Muscle of leg (tissue), 16 donors: ENCODE measurements at places on chromosomes 4 and X. TPM values are rescaled to one million over a fixed set of nuclear protein-coding genes. Genes with fewer than 3 reads are reported as not detected.

The VCX3A gene
- total RNA-seq: not detected

The CSAG3 gene
- total RNA-seq: not detected

The IL3RA gene
- total RNA-seq: 7.8 TPM

The ZXDA gene
- total RNA-seq: 3.8 TPM

The GPRIN3 gene
- 4.3 TPM for total RNA-seq

The ADH1B gene
- total RNA-seq: 6.3 TPM

The PASD1 gene
- total RNA-seq: 0.04 TPM

The NSG1 gene
- total RNA-seq: 0.75 TPM

The ZNF157 gene
- total RNA-seq: 0.35 TPM
